Lung microvascular endothelial cell (primary cell): ENCODE measurements at places on chromosomes 16 and 17.

DNA sequence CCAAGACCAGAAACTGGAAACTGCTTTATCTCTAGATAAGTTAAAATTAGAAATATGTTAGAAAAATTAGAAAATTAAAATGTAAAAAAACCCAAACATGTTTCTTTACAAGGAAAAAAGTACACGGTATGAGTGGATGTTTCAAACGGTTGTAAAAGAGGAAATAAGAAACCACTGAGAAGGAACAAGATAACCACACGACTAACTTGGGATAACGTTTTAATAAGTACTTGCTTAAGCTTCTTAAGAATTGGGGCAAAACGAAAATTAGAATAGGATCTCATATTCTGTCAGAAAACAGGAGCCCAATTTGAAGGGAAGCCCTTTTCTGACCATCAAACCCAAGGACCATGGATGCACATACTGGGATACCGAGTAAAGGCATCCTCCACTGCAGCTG, 31.0 kb downstream of the MBTPS1 start:
- DNase-seq = no peak

DNA sequence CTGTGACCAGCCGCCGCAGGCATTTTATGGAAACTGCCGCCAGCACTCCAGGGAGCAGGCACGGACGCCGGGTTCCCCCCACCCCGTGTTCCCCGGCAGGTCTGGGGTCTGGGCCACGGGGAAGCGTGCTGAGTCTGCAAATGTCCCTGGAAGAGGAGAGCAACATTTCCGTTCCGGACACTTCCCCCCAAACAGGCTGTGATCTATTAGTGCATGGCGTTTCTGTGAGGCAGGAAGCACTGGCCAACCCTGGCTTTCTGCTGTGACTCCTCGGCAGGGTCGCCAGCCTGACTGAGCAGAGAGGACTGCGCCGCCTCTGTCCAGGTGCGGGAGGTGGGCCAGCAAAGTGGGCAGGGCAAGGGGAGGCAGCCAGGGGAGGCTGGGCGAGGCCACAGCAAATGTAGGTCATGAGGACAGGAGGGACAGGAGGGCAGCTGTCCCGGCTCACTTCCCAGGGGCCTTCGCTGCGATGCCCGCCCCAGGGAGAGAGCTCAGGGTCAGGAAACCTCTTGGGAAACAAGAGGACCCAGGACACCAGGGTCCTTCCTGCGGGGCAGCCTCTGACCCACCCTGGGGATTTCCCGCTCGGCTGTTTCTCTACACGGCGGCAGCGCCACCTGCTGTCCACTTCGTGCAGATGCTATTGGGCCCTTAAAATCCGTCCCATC, 9.5 kb downstream of the FOXF1 start:
- peak; percentile 68 for DNase-seq

DNA sequence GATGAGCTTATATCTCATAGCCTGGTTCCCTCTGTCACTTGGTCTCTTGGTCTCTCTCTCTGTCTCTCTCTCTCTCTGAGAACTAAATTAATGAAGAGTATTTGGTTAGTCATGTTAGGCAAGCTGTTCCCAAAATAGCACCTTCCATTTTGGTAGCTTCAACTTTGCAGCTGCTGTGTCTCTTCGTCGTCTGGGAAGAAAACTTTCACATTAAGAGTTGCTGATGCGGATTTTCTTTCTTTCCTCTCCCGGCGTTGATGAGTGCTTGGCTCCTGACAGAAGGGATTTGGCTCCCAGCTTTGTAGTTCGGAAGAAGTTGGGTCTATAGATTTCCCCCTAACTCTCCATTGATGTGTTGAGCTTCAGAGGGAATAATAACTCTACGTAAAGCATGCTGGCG, at the start of gene RBFOX1:
RBFOX1 (plus strand) TSS at position 235 of the 400 bp plus-strand sequence.
- no peak for DNase-seq

- no peak for DNase-seq
Observed at GRCh38 chr17:1045456-1045855, 48.5 kb downstream of the TIMM22 start.

- DNase-seq = no peak
Observed at GRCh38 chr16:75599452-75600277, 23.4 kb downstream of the ADAT1 start.

GRCh38 chr17:4163951-4164350, 21.0 kb downstream of the CYB5D2 start:
- no peak for DNase-seq

DNA sequence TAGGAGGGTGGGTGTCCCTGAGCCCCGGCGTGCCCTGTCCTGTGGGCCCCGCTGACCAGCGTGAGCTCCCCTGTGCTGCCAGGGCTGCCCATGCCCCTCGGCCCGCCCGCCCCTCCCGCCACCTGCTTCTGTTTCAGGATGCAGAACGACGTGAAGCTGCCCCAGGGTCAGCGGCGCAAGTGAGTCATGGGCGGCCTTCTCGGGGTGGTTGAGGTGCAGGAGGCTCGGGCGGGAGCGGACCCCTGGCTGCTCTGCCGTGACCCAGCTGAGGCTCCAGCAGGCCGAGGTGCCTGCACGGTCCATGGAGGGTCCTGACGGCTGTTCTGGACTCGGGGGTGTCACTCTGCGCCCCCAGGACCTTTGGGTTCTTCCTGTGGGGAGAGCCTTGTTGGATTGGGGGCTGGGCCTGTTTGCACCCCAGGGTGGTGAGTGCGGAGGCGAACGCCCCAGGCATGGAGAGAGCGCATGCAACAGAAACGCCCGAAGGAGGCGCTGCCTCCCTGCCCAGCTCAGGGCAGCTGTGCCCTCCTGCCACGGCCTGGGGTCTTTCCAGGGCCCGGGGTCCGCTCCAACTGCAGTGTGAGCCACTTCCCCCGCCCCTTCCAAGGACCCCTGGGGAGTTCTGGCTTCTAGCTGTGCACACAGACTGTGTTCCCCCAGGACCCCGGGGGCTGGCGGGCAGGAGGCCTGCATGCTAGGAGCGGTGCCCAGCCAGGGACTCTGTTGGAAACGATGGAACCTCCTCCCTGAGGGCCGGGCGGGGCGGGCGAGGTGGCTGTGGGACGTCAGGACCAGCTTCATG, 4.0 kb downstream of the SLC25A10 start:
- no peak for DNase-seq

DNA sequence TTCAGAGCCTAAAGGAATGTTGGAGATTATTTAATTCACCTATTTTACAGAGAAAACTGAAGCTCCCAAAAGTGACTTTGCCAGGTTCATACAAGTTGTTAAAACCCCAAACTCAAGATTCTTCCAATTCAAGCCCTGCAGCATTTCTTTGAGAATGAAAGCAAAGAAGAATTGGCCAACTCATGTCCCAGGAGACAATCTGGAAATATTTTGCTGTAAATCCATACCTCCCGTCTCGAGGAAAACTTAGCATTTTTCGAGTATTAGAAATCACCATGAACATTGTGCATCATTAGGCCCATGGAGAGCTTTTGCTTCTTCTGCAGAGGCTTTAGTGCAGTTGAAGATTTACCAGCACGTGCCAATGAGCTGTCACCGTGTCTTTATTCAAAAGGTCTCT, 176.4 kb upstream of the KCNJ16 start:
- no peak for DNase-seq

DNA sequence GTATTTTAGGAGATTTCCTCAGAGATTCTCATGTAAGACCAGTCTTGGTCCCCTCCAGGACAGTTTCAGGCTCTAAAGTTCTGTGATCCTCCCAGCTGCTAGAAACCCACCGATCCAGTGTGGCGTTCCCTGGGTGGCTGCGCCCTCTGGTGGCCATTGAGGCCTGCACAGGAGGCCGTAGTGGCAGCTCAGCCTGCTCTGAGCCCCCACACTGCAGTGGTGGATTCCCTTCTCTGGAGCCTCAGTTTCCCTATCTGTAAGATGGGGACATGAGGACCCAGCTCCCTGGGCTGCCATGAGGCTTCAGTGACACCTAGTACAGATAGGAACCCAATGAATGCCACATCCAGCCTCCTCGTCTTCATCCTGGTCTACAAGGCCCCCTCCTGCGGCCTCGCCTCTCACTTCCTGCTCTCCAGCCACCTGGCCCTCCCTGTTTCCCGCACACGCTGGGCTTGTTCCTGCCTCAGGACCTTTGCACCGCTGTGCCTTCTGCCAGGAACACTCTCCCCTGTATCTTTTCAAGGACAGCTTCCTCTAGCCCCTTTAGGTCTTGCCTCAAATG, 16.5 kb downstream of the CCDC102A start:
- peak; percentile 72 for DNase-seq

DNA sequence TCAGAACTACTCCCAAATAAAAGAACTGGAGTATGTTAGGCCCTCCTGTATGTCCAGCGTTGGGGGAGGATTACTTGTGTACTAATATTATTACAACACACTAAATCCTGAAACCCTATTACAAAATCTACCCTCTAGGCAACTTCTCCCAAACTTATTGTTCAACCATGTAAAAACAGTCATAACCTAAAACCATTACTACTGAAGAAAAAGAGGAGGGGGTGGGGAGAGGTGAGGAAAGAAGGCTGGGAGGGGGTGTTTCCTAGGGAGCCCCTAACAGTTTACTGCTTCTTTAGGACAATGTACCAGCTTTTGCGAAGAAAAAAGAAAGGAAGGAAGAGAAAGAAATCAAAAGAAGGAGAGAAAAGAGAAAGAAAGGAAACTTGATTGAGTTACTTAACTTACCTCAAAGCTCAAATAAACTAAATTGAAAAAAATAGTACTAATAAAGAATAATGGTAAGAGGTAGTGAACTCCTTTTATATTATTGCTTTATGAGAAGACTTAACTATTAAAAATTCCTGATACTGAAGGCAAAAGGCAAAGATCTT, 2.3 kb downstream of the SALL1 start:
- DNase-seq = no peak

- DNase-seq = peak; percentile 86
Observed at GRCh38 chr17:31524926-31525800, 133.7 kb downstream of the RAB11FIP4 start.

- DNase-seq = no peak
Observed at GRCh38 chr17:49168706-49169105, 36.1 kb downstream of the B4GALNT2 start.

DNA sequence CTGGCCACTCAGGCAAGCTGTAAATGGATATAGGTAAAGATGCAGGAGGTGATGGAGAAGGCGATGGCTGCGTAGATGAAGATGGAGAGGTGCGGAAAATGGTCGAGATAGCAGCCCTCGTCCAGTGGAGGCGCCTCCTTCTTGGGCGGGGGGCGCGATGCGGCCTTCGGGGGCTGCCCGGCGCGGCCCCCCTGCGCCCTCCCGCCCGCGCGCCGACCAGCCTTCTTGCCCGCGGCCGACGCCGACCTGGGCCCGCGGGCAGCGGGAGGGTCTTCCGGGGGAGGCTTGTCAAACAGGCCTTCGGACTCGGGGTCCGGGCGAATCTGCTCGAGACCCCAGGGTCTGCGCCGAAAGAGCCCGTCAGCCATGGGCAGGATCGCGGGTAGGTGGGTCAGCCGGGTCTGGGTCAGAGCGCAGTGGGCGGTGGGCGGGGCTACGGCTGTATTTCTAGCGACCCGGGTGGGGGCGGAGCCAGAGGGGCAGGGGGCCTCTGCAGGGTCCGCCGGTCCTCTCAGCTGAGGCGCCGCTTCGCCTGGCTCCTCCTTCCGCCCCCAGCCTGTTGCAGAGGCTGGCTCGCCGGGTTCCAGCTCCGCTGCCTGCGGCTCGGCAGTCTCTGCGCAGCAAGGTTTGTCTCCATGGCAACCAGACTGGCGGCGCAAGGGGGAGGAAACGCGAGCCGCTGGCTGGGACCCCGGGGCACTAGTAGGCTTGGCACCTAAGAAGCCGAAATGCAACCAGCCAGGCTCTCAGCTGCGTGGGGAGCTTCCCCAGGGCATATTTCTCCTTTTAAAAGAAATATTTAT, 14.4 kb downstream of the MIS12 start:
- peak; percentile 83 for DNase-seq

DNA sequence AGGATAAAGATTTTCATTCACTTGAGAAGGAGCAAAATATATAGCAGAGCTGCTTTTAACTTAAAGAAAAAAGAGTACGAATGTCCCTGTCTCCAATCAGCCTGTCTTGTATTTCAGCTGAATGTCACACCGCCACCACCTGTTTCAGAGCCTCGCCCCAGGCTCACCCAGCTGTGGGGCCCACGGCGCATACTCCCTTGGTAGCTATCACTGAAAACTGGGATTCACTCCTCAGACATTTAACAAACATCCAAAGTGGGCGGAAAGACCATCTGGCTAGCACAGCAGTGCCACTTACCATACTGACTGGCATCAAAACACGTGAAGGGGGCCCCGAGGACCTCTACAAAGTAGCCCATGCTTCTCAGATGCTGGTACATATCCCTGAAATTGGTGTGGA, 25.4 kb upstream of the SLC38A8 start:
- DNase-seq = no peak

- DNase-seq = no peak
Observed at GRCh38 chr17:17737961-17738894, 57.0 kb downstream of the RAI1 start.

DNA sequence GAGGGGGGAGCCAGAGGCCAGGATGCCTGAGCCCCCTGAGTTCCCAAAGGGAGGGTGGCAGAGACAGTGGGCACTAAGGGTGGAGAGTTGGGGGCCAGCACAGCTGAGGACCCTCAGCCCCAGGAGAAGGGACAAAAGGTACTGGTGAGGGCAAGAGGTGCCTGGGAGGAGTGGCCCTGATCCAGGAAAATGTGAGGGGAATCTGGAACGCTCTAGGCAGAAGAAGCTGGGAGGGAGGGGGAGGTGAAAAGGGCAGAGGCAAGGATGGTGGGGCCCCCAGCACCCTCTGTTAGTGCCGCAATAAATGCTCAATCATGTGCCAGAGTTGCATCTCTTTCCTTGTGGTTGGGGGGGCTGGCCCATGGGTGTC, 1.1 kb downstream of the TCAP start:
- no peak for DNase-seq

- no peak for DNase-seq
Observed at GRCh38 chr16:25925421-25925820, 233.7 kb downstream of the HS3ST4 start.
